ENCODE measurements at places on chromosomes 6 and 20. TPM values are rescaled to one million over a fixed set of nuclear protein-coding genes. Genes with fewer than 3 reads are reported as not detected.

DNA sequence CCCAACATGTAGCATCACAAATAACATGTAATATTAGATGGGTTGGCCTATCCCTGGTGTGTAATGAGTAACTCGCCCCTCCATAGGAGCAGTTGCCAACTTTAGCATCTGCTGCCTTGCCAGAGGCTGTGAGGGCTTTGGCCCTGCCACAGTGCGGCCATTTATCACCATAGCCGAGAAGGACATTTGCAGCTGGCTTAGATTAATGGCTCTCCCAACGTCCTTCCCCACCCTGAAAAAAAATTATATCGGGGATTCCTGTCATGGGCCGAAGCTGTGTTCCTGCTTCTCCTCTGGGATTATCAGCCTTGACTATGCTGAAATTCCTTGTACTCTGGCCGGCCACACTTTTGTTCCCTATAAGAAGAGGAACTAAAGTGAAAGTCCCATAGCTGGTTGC, 7.6 kb upstream of the ADIG start:
- DNase-seq, result no peak

Gene ENPP3
- 0.11 TPM for total RNA-seq

DNA sequence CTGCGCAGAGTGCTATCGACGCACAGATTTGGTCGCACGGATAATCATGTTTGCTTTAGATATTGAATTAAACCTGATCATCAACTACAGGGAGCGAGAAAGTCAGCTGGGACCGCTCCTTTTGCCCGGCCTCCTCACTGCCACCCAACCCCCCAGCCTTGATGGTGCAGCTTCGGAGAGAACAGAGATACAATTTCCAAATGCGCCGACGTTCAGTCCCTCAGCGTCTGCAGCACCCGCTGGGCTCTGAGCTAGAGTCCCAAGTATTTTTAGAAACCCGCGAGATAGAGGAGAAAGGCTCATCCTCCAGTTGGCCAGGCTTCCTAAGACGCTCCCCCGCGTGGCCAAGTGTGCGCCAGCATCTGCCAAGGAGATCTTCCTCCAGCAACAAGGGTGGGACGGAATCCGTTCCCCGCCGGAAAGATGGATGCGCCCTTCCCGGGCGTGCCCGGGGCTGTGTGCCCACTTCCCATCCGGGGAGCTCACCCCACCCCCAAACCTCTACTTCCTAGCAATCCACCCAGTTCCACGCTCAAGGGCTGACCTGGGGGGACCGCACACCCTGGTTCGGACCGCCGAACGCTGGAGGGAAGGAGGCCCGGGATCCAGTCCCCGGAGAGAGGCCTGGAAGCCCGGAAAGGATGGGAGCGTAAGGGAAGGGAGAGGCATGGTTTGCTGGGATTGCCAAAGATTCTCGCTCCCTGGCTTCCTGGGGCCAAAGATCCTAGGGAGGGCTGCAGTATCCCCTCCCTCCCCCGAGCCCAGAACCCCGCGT, 4.1 kb downstream of the NKX2-2 start:
- DNase-seq, result no peak

- no peak for DNase-seq
Observed at GRCh38 chr6:115120391-115120790, 777.6 kb upstream of the HS3ST5 start.

Gene COL21A1
- total RNA-seq, result 1.8 TPM
